Tibial nerve (tissue), 4 donors: ENCODE measurements at places on chromosomes 13 and 19. TPM values are rescaled to one million over a fixed set of nuclear protein-coding genes. Genes with fewer than 3 reads are reported as not detected.

DNA sequence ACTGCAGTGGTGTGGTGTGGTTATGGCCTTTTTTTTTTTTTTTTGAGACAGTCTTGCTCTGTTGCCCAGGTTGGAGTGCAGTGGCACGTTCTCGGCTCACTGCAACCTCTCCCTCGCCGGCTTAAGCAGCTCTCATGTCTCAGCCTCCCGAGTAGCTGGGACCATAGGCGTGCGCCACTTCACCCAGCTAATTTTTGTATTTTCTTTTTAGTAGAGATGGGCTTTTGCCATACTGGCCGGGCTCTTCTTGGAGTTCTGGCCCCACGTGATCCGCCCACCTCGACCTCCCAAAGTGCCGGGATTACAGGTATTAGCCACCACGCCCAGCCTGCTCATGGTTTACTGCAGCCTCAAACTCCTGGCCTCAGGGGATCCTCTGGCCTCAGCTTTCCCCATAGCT is 7.0 kb downstream of the PDCD2L start:
- H3K27ac ChIP-seq = no peak overlapping the region
- no peak for DNase-seq
- H3K27me3 ChIP-seq = no peaks in the 10 kb centered on the region
- no peaks in the 10 kb centered on the region for H3K4me1 ChIP-seq

DNA sequence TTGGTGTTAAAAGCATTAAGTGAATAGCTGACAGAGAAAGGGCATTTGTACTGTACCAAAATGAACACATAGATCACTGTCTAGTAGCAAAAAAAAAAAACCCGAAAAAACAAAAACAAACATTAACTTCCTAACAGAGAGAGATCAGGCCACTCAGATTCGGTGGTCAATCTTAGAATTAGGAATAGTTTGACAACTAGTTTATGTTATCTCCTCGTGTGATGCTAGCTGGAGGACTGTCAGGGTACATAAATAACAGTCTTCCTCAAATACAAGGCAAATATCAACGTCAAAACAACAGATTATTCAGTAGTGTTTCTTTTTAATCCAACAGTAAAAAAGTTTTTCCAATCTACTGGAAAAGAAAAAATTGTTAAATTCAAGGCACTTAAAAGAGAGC is 1.7 kb downstream of the ZMYM5 start:
- no peaks in the 10 kb centered on the region for H3K27me3 ChIP-seq
- no peaks in the 10 kb centered on the region for H3K36me3 ChIP-seq
- peaks cover 7% of the 10 kb centered on the region for H3K4me1 ChIP-seq
- peak overlapping the region; percentile 84 for H3K4me3 ChIP-seq

Gene PCDH20
- 0.30 TPM for total RNA-seq

GRCh38 chr13:76418404-76418803 is 467.8 kb downstream of the KCTD12 start:
- no peaks in the 10 kb centered on the region for H3K27me3 ChIP-seq
- no peak for DNase-seq
- H3K36me3 ChIP-seq = no peaks in the 10 kb centered on the region
- no peaks in the 10 kb centered on the region for H3K4me1 ChIP-seq

Gene ZNF208
- 3.9 TPM for total RNA-seq

Gene SIGLEC8
- total RNA-seq = 0.84 TPM

Gene ZNF850
- total RNA-seq = 3.1 TPM

Gene OR10H1
- not detected for total RNA-seq

GRCh38 chr13:23634897-23635296 is 64.7 kb downstream of the TNFRSF19 start:
- no peaks in the 10 kb centered on the region for H3K4me1 ChIP-seq
- no peak overlapping the region for H3K4me3 ChIP-seq
- H3K27me3 ChIP-seq = no peaks in the 10 kb centered on the region
- H3K36me3 ChIP-seq = no peaks in the 10 kb centered on the region
- no peak for DNase-seq
- no peak overlapping the region for H3K27ac ChIP-seq

- no peak overlapping the region for H3K27ac ChIP-seq
- no peaks in the 10 kb centered on the region for H3K27me3 ChIP-seq
- no peak overlapping the region for H3K4me3 ChIP-seq
- peaks cover 35% of the 10 kb centered on the region for H3K36me3 ChIP-seq
- no peaks in the 10 kb centered on the region for H3K4me1 ChIP-seq
- DNase-seq = no peak
Observed at GRCh38 chr19:18896421-18896841, 473 bp upstream of the CERS1 start.

Gene NOVA2
- 1.8 TPM for total RNA-seq

DNA sequence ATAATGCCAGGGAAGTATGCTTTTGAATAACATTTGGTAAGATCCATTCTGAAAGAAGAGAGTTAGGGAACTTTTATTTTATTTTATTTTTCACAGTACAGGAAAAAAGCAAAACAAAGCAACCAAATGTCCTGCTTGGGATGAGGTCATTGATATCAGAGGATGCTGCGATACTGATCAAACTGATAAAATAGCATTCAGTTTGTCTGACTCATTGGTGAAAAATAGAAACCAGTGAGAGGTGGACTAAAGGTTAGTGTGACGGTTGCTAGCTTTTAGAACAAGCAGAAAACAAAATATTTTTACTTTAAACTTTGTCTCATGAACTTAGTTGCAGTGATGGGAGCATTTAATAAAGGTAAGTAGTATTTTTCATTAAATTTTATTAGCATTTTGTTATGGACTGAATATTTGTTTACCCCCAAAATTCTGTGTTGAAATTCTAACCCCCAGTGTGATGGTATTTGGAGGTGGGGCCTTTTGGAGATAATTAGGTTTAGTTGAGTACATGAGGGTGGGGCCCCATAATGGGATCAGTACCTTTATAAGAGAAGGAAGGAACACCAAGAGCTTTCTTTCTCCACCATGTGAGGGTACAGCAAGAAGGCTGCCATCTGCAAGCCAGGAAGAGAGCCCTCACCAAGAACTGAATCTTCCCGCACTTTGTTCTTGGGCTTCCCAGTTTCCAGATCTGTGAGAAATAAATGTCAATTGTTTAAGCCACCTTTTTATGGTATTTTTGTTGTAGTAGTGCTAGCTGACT is 37.3 kb downstream of the ITGBL1 start:
- no peaks in the 10 kb centered on the region for H3K36me3 ChIP-seq
- H3K4me1 ChIP-seq = no peaks in the 10 kb centered on the region
- no peak overlapping the region for H3K27ac ChIP-seq
- H3K27me3 ChIP-seq = no peaks in the 10 kb centered on the region
- no peak overlapping the region for H3K4me3 ChIP-seq

Gene F10
- 12.0 TPM for total RNA-seq

DNA sequence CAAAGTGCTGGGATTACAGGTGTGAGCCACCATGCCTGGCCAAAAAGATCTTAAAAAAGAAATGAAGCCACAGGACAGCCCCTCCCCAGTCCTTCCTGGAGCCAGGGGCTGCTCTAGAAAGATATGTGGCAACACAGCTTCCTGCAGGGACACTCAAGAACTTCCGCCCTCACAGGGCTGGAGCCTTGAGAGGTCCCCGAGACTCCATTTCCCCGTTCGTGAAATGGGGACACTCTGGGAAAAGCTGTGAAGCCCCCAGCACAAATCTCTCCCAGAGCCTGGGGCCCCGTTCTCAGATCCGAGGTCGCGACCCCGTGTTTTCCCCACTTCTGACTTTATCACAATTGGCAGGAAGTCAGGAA is 2.5 kb upstream of the GPX4 start:
- peak overlapping the region; percentile 95 for H3K27ac ChIP-seq
- no peak overlapping the region for H3K4me3 ChIP-seq
- no peaks in the 10 kb centered on the region for H3K36me3 ChIP-seq
- H3K27me3 ChIP-seq = no peaks in the 10 kb centered on the region

GRCh38 chr13:25753976-25754375 is 297.8 kb downstream of the SHISA2 start:
- H3K36me3 ChIP-seq = no peaks in the 10 kb centered on the region
- H3K27me3 ChIP-seq = no peaks in the 10 kb centered on the region
- H3K4me1 ChIP-seq = peaks cover 6% of the 10 kb centered on the region
- no peak overlapping the region for H3K27ac ChIP-seq

Gene GIPR
- total RNA-seq = not detected

DNA sequence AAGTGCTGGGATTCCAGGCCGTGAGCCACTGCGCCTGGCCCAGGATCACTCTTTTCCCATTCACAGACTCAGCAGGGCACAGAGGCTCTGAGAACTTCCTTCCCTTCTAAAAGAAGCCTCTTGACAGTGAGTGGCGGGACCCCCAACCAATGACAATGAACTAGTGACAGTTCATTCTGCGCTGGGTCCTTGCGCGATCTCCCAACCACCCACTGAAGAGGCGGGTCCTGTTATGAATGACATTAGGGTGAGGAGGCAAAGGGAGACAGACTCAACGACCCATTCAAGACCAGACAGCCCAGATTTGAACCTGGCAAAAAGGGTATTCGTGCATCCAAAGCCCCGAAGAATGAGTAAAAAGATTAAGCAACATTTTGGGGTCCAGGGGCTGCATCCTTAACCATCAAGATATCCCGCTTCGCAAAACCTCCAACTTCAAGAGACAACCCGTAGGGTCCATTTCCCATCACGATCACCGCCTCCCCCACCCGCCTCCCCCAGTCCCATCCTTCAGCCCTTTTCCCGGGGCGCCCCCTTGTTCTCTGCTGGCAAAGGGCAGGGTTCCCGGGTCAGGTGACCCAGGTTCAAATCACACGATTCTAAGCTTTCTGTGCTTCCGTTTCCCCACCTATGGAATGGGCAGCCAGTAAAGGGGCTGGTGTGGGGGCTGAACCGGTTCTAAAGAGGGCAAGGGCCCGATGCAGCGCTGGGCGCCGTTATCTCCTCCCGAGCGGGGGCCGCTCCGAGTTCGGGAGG is 719 bp downstream of the SUGP2 start:
- H3K4me3 ChIP-seq = peak overlapping the region; percentile 82
- DNase-seq = peak; percentile 61
- peaks cover 2% of the 10 kb centered on the region for H3K36me3 ChIP-seq
- H3K4me1 ChIP-seq = peaks cover 22% of the 10 kb centered on the region

DNA sequence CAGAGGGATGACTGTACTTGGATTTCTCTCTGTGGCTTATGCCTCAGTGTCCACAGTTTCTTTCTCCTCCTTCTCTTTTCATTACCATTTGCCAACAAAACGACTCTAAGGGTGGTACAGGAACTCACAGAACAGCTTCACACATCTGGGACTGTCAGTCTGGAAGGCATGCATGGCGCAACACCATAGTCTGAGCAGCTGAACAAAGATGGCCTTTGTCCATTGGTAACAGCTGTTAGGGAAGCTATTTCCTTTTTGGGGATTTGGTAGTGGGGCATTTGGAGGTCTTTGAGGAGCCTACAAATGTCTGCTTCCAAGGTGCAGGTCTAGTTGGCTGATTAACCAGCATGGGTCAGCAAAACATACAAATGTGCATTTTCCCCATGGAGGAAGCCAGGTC is 81.4 kb upstream of the PCDH8 start:
- no peak for DNase-seq
- H3K4me3 ChIP-seq = no peak overlapping the region
- H3K36me3 ChIP-seq = no peaks in the 10 kb centered on the region
- H3K27ac ChIP-seq = no peak overlapping the region
- no peaks in the 10 kb centered on the region for H3K4me1 ChIP-seq

DNA sequence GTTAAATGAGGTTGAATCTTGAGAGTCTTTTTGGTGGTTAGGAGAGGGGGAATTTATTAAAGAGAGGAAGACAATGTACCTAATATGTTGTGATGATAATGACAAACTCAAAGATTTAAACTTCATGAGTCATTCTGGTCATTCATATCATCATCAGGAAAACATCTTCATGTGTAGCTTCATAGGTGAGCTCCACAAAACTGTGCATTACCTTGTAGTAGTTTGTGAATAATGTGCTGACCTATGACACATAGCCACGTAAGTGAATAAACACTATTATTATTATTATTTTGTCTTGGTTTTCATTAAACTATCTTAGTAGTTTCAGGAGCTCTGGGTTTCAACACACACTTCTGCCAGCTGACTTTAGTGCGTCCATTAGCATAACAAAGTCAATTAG is 997 bp upstream of the GPC6 start:
- DNase-seq = no peak
- H3K36me3 ChIP-seq = no peaks in the 10 kb centered on the region
- no peak overlapping the region for H3K27ac ChIP-seq

GRCh38 chr19:32837531-32837930 is 32.0 kb downstream of the SLC7A9 start:
- no peak overlapping the region for H3K4me3 ChIP-seq
- H3K36me3 ChIP-seq = peaks cover 36% of the 10 kb centered on the region
- DNase-seq = no peak
- H3K4me1 ChIP-seq = no peaks in the 10 kb centered on the region
- no peak overlapping the region for H3K27ac ChIP-seq
- H3K27me3 ChIP-seq = no peaks in the 10 kb centered on the region

GRCh38 chr13:109744512-109745051 is 41.8 kb downstream of the IRS2 start:
- no peaks in the 10 kb centered on the region for H3K4me1 ChIP-seq
- no peak overlapping the region for H3K4me3 ChIP-seq
- no peaks in the 10 kb centered on the region for H3K36me3 ChIP-seq
- no peak for DNase-seq
- H3K27me3 ChIP-seq = no peaks in the 10 kb centered on the region

GRCh38 chr19:5452594-5453565 is 2.3 kb upstream of the ZNRF4 start:
- H3K27me3 ChIP-seq = peaks cover under 1% of the 10 kb centered on the region
- DNase-seq = no peak
- H3K27ac ChIP-seq = no peak overlapping the region
- no peaks in the 10 kb centered on the region for H3K4me1 ChIP-seq
- H3K36me3 ChIP-seq = no peaks in the 10 kb centered on the region

Gene ANGPTL4
- 256 TPM for total RNA-seq

GRCh38 chr19:13796301-13797057 is 1.2 kb downstream of the ZSWIM4 start:
- peaks cover 7% of the 10 kb centered on the region for H3K36me3 ChIP-seq
- no peaks in the 10 kb centered on the region for H3K4me1 ChIP-seq
- peak overlapping the region; percentile 85 for H3K27ac ChIP-seq

DNA sequence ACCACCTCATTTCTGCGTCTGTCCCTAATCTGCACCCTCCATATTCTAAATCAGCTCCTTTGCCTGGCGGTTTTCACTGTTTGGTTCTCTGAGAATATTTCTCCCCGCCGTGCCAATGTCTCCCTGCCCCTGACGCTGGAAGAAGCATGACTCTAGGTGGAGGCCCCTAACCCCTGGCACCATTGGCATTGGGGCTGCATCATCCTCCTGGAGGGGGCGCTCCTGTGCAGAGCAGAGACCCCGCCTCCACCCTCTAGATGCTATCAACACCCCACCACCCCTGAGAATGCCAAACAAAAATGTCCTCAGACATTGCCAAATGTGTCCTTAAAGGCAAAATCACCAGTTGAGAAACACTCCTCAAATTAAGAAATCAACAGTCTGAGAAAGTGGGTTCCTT is 6.5 kb downstream of the ZSCAN5B start:
- no peak overlapping the region for H3K27ac ChIP-seq
- no peaks in the 10 kb centered on the region for H3K27me3 ChIP-seq
- H3K4me1 ChIP-seq = no peaks in the 10 kb centered on the region
- H3K4me3 ChIP-seq = no peak overlapping the region
- DNase-seq = no peak
